Suppressor macrophage (primary cell): ENCODE measurements at places on chromosomes 5 and 9.

GRCh38 chr5:42767491-42768105 is 11.0 kb downstream of the CCDC152 start:
- peak; percentile 61 for DNase-seq

GRCh38 chr9:22008384-22008716 is 755 bp downstream of the CDKN2B start:
- DNase-seq, result no peak

DNA sequence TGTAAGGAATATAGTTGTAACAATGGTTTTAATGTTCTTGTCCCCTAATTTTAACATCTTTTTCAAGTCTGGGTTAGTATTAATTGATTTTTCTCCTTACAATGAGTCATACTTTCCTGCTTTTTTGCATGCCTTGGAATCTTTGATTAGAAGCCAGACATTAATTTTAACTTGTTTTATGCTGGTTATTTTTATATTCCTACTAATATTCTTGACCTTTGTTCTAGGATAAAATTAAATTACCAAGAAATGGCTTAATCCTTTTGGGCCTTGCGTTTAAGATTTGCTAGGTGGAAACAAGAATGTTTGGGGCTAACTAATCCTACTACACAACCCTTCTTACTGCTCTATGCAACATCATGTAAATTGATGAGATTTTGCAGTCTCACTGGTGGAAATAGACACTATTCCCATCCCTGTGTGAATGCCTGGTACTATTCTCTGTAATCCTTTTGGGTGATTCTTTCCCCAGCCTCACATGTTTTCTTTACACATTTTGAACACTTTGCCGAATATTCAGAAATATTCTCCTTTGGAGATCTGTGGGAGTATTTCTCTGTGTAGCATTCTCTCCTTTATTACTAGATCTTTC is 47.2 kb downstream of the ZCCHC7 start:
- DNase-seq, result no peak

DNA sequence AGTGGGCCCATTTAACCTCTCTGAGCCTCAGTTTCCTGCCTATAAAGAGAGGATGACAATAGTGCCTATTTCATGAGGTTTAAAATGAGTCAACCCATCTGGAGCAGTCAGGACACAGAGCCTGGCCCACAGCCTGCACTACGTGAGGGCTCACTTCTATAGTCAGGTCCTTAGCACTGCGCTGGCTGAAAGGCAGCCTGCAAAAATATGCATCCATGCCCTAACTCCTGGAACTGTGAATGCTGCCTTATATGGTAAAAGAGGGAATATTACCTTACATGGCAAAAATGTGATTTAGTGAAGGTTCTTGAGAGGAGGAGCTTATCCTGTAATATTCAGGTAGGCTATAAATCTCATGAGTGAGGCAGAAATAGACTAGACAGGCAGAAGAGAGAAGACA is 98.5 kb downstream of the GABBR2 start:
- no peak for DNase-seq

DNA sequence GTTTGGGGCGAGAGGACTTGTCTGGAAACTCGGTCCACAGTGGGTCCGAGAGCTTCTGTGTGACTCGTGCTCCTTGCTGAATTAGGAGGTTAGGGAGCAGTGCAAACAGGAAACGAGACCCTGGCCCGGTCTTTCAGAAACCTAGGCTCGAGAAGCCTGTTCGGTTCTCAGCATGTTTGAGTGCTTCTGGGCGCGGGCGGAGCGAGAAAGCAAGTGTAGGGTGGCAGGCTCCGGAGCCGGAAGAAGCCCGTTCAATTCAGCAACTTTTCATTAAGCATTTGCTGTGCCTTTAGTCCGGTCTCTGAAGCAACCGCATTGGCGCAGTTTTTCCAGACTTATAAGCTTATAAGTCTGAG is 547 bp downstream of the CLTA start:
- DNase-seq, result peak; percentile 33

GRCh38 chr9:102461156-102461819 is 533.8 kb upstream of the CYLC2 start:
- DNase-seq, result no peak

DNA sequence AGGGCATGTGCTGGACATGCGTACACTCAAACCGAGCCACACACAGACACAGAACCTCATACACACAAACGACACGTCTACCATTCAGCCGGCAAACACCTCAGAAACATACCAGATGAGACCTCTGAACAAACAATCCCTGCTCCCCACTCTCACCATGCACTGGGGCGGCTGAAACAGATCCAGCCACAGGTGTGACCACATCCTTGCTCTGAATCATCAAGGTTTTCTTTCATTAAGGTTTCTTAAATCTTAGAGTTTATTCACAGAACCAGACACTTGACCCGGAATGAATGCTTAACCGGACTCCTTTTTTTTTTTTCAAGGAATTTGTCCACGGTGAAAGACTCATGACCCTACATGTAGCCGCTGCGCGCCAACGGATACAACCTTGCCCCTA is 26.2 kb downstream of the TERT start:
- DNase-seq, result no peak

GRCh38 chr5:172630082-172630481 is 11.0 kb upstream of the NEURL1B start:
- DNase-seq, result no peak

DNA sequence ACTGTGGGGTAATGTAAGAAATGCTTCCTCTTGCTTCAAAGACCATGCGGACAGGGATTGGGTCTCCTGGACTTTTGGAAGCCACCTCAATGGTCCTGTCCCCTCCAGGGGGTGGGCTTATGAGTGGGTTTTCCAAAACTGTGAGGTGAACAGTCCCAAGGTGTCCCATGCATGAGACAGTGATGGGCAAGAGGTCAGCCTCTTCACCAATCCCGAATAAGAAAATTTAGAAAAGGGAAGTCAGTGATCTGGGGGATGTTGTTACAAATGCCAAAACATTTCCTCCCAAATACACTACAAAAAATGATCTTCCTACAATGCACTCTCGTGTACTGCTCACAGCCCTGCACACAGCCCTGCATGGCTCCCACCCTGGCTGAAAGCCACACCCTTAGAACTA is 215.7 kb upstream of the TBC1D2 start:
- no peak for DNase-seq

- DNase-seq, result no peak
These were observed 49.6 kb downstream of the SERINC5 start for GRCh38 chr5:80206282-80206681.
